ENCODE measurements at places on chromosomes 7 and 10.

DNA sequence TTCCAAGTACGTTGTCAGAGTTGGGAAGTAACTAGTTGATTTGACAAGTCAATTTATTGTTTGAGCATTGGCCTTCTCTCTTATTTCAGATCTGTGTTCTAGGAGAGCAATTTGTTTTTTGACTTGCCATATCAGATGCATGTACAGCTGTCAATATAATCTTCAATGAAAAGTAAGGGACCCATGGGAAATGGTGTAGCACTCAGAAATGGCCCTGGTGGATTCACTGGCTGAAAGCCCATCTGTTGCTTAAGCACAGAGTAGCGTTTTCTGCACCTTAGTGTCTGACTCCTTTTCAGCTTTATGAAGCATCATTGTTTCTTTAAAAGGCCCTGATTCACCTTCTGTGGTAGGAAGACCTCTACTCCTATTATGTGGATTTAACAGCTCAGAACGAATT lies 10.2 kb downstream of the GARS1 start:
- no peak for DNase-seq

DNA sequence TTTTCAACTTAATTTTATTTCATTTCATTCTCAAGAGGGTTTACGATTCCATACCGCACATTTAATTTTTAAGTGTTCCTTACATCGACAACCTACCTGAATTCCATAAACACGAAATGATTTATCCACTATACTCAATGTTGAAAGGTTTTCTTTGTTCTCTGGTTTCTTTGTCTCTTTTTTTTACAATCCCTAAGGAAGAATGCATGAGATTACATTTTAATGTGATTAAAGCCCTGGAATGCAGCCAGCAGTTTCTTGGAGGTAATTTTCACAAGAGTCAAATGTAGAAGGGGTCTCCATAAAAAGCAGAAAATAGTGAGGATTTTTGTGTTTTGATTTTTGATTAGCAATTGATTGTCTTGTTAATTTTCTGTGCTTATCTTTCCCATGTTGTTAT lies 59.2 kb upstream of the ADCY1 start:
- DNase-seq: no peak

DNA sequence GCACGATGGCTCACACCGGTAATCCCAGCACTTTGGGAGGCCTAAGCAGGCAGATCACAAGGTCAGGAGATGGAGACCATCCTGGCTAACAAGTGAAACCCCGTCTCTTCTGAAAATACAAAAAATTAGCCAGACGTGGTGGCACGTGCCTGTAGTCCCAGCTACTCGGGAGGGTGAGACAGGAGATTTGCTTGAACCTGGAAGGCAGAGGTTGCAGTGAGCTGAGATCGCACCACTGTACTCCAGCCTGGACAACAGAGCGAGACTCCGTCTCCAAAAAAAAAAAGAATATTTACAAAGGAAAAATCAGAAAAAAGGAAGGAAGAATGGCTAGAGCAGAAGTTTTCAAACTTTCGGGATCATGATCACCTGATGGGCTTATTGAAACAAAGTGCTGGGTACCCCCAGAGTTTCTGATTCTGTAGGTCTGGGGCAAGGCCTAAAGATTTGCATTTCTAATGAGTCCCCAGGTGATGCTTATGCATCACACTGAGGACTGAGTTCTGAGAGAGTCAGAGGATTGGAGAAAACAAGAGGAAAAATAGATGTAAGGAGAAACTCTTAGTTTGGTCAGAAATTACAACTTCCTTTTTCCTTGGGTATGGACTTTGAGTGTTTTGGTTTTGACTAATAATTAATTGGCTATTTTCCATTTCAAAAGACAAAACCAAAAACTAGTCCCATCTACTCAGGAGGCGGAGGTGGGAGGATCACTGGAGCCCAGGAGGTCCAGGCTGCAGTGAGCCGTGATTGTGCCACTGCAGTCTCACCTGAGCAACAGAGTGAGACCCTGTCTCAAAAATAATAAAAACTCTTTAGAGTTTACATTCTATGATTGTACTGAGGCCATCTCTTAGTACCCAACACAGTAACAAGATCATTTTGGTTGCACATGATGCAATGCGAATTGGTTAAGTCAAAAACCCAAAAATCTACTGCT lies 14.4 kb downstream of the MARCHF5 start:
- DNase-seq: no peak

DNA sequence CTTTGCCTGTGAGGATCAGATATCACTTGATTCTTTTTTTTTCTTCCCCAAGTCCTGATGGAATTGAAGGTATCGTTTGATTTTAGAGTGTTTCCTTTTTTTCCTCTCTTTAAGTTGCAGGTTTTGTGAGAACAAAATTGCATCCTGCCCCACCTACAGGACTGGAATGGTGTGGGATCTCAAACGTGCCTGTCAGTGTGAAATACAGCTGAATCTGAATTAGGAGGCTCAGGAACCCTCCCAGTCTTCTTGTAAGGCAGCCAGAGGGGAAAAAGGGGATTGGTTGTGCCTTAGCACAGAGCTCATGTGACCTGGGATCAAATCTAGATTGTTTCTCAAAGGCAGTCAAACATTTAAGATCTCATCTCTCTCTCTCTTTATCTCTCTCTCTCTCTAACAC lies 32.7 kb upstream of the KLHL7 start:
- no peak for DNase-seq

DNA sequence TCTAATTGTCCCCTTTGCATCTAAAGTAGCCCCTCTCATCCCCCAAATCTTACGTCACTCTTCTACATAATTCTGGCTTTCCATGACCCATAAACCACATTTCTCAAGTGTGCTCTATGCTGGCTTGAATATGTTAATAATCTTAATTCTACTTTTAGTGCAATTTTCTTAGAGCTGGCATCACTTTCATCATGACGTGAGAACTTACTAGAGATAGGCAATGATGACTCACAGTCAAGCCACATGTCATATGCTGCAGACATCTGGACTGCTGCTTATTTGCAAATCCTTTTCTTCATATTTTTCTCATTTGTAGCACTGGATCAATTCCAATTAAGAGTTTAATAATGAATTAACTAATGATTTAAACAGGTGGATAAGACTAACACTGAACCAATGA lies 260.7 kb upstream of the PRKCQ start:
- no peak for DNase-seq

GRCh38 chr10:125017547-125018298 lies 75.8 kb downstream of the ZRANB1 start:
- DNase-seq: no peak

GRCh38 chr10:10959666-10960065 lies 58.0 kb upstream of the CELF2 start:
- no peak for DNase-seq

Measured in activated CD4-positive, CD25-positive, alpha-beta regulatory T cell treated with anti-CD3 and anti-CD28 coated beads, Interleukin-2, amount 50 U/mL, for 16 hours (primary cell).